Activated CD4-positive, alpha-beta T cell treated with anti-CD3 and anti-CD28 coated beads, Interleukin-2, amount 50 U/mL, for 1 hour (primary cell): ENCODE measurements at places on chromosomes 5 and 9.
A peak's percentile ranks its signal among the peaks of the same experiment; 100 is the strongest.

DNA sequence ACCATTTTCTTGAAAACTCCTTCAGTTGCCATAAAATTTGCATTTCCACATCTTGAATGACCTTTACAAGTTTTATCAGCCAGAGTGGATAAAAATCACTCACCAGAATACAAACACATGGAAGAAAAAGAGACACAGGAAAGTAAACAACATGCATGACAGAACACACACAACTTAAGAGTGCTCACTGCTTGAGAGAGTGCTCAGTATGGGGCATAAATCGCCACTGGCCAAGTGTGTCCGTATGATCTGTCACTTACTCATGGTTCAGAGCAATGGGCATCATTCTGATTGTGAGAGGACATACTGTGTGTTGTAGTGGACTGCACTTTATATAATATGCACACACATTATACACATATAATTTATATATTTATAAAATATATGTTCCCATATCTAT, 155.6 kb upstream of the NTRK2 start:
- no peak for DNase-seq

DNA sequence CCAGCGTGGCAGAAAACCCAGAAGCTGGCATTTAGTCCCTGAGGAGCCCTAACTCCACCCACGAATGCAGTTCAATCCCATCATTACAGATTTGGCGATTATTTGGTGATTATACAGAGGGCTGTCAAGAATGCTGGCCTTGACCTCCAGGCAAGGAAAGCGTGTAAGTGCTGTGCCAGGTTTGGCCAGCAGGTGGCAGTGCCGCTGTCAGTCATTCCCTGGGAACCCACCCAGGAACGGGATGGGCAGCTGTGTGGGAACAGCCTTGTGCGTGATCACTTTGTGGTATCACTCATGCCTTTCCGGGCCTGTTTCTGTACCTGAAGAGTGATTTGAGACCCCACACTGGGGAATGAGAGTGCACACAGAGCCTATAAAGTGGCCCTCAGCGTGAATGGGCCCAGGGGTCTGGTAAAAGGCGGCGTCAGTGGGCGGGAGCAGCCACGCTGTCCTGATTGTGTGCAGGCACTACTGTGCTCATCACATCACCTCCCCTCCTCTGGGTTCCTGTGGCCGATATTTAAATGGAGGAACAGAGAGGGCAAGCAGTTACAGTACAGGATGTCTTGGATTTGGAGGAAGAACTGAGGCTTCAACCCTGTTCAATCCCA, 215.6 kb downstream of the ROR2 start:
- DNase-seq, result peak; percentile 58

- no peak for DNase-seq
These were observed 17.8 kb downstream of the ACSL6 start for GRCh38 chr5:131993676-131994075.

GRCh38 chr5:137693307-137693950, 42.5 kb downstream of the KLHL3 start:
- DNase-seq, result no peak

- no peak for DNase-seq
These were observed 4.7 kb upstream of the TBC1D9B start for GRCh38 chr5:179912386-179912785.

- no peak for DNase-seq
These were observed 71.7 kb upstream of the WWC1 start for GRCh38 chr5:168219515-168220410.

- DNase-seq, result no peak
These were observed 1078.3 kb downstream of the CDH12 start for GRCh38 chr5:21774801-21775200.

DNA sequence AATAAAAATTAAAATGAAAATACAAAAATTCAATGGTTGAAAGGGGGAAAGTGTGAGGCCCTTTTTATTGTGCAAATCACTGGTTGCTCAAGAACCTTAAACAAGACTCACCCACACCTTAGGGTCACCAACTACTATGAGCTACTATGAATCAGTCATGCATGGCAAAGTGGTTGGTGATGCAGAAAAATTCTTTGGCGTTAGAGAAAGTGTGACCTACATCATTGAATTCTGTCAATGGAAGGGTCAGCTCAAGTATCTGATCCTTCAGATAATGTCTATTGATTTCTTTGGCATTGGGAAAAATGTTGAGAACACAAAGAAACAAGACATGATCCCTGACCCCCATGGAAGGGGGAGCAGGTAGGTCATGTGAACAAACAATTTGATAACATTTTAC, 149.7 kb upstream of the ADCY2 start:
- no peak for DNase-seq

GRCh38 chr5:54611290-54611951, 93.9 kb downstream of the SNX18 start:
- no peak for DNase-seq

- DNase-seq, result no peak
These were observed 32.2 kb upstream of the FSD1L start for GRCh38 chr9:105415662-105415980.

DNA sequence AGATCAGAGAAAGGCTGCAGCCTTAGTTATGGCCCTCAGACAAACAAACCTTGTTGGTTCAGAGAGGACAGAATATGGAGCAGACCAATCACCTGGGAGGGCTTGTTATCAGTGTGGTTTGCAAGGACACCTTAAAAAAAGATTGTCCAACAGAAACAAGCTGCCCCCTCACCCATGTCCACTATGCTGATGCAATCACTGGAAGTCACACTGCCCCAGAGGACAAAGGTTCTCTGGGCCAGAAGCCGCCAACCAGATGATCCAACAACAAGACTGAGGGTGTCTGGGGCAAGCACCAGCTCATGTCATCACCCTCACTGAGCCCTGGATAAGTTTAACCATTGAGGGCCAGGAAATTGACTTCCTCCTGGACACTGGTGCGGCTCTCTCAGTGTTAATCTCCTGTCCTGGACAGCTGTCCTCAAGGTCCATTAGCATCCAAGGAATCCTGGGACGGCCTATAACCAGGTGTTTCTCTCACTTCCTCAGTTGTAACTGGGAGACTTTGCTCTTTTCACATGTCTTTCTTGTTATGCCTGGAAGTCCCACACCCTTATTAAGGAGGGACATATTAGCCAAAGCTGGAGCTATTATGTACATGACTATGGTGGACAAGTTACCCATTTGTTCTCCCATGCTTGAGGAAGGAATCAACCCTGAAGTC, 36.9 kb upstream of the TBCA start:
- no peak for DNase-seq

- DNase-seq, result no peak
These were observed 5.4 kb upstream of the CNTRL start for GRCh38 chr9:121069396-121069795.

GRCh38 chr9:129745200-129745599, 7.6 kb downstream of the PTGES start:
- DNase-seq, result no peak
